H7 (cell line): ENCODE measurements at places on chromosomes 2 and 18. TPM values are rescaled to one million over a fixed set of nuclear protein-coding genes. Genes with fewer than 3 reads are reported as not detected.

Gene FHOD3
- 1.8 and 2.1 TPM in 2 replicates for total RNA-seq

Gene SPHKAP
- 0.10 TPM in 1 of 2 replicates, not detected in the other for total RNA-seq

Gene RBM44
- total RNA-seq: 0.94 and 1.6 TPM in 2 replicates

Gene MEP1B
- not detected in 2 replicates for total RNA-seq

Gene CD8B
- total RNA-seq: 0.37 and 0.66 TPM in 2 replicates

Gene WDR33
- 43.3 and 48.8 TPM in 2 replicates for total RNA-seq

Gene ZNF516
- 41.8 and 53.9 TPM in 2 replicates for total RNA-seq

Gene UGT1A5
- not detected in 2 replicates for total RNA-seq

Gene ACVR1C
- 0.14 and 1.0 TPM in 2 replicates for total RNA-seq

- DNase-seq: no peak
Observed at GRCh38 chr2:56613254-56613653, 429.5 kb downstream of the CCDC85A start.

DNA sequence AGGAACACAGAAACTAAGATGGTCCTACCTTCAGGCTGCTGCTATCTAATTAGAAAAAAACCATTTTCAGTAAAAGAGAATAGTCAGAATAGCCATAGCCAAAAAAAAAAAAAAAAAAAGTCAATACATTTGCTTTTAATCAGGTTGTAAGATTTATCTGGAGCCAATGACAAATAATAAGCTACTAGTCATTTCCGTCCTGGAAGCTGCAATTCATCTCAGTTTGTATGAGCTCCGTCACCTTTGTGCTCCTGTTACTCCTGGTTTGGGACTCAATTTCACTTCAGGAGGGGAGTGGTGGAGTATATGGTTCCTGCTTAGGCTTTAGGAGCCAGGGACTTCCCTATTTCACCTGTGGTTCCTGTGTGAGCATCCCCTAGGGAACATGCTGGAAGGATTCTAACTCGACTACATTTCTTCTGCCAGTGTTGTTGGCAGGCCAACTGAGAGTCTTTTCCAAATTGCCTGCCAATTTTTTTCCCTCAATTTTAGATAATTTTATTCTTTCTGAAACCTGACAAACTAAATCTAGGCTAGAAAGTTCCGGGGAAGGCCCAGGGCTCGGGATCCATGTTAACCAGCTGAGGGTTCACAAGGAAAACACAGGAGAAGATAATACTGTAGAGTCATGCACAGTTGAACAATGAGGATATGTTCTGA is 481.8 kb downstream of the DLGAP1 start:
- DNase-seq: no peak

GRCh38 chr18:30632071-30632698 is 410.4 kb downstream of the DSC3 start:
- peak; percentile 21 for DNase-seq

GRCh38 chr2:53569957-53570727 is 197.5 kb upstream of the CHAC2 start:
- DNase-seq: no peak

GRCh38 chr2:177433402-177433801 is 40.8 kb downstream of the AGPS start:
- no peak for DNase-seq

- DNase-seq: no peak
Observed at GRCh38 chr18:25072205-25072604, 279.8 kb downstream of the ZNF521 start.

- no peak for DNase-seq
Observed at GRCh38 chr18:9648431-9649163, 34.2 kb upstream of the PPP4R1 start.

GRCh38 chr2:104790100-104790811 is 63.7 kb upstream of the POU3F3 start:
- DNase-seq: peak; percentile 39

- DNase-seq: no peak
Observed at GRCh38 chr18:69858897-69859296, 88.8 kb downstream of the CD226 start.

- DNase-seq: no peak
Observed at GRCh38 chr2:74882299-74882687, 48.4 kb downstream of the HK2 start.
